Urothelium cell line (cell line): ENCODE measurements at places on chromosomes 1 and 21.

- DNase-seq: no peak
Observed at GRCh38 chr21:41604583-41605041, 96.7 kb upstream of the TMPRSS2 start.

GRCh38 chr1:50332941-50333594, 90.2 kb downstream of the DMRTA2 start:
- peak; percentile 48 for DNase-seq

- no peak for DNase-seq
Observed at GRCh38 chr1:192846950-192847349, 38.1 kb downstream of the RGS2 start.

DNA sequence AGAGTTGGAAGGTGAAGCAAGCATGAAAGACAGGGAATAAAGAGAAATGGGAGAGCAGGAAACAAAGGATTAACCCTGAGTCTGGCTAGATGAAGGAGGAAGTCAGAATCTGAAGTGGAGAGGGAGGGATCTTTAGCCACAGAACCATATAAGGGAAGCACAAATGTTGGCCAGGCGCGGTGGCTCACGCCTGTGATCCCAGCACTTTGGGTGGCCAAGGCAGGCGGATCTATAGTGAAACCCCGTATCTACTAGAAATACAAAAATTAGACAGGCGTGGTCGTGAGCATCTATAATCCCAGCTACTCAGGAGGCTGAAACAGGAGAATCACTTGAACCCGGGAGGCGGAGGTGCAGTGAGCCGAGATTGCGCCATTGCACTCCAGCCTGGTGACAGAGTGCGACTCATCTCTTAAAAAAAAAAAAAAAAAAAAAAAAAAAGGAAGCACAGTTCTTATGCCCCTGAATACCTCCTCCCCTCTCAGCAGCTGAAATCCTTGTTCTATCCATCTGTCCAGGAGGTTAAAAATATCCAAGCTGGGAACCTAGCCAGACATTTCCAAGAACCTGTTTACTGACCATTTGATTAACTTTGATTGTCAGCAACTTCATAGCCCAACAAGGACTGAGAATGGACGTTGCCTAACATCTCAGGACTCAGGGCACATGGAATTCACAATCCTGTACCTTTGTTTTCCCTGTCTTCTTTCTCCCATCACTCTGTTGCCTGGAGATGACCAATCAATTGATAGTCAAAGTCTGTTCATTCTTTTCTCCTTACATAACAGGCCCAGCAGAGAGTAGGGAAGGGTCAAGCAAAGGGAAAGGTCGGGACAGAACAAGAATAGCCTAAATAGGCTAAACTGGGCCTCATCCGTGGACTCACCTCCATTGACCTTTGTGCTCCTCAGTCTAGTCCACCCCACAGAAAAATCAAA, 10.6 kb downstream of the TXNIP start:
- no peak for DNase-seq

- no peak for DNase-seq
Observed at GRCh38 chr1:232503497-232503896, 126.4 kb downstream of the SIPA1L2 start.

DNA sequence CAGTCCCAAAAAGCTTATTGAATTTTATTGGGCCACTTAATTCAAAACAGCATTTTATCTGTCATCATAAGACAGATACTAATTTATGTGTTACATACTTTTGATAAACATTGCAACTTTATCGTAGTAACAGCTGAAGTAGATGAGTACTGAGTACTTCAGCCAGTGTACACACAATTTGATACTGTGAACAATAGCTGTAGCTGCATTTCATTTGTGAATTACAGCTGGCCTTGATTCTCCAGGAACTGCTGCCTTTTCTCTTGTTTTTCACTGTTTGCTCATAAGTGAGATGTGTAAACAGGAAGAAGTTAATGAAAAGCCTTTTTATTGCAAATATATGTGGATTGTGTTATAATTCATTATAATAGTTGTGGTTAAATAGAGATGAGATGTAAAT, 10.2 kb downstream of the UAP1 start:
- no peak for DNase-seq

DNA sequence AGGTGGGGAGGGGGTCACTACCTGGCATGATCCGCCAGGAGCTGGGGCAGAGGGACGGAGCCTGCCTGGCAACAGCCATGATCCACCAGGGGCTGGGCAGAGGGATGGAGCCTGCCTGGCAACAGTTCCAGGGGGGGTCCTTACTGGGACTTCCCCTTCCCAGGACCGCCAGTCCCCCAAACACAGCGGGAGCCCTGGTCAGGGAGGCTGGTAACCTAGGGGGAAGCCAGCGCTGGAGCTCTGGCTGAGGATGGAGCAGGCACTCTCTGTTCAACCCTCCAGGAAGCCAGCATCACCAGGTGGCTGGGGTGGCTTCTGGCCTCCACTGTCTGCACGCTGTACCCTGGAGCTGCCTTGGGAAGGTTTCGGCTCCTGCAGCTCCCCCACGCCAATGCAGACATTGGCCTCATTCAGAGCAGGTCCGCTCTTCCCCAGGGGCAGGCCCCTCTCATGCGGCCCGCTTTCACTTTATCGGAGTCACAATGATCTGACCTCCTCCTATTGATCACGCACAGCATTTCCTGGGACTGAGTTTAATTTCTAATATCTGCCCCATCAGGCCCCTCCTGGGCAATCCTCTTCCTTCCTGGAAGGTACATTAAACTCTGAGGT, 68.4 kb upstream of the ABCG1 start:
- no peak for DNase-seq

DNA sequence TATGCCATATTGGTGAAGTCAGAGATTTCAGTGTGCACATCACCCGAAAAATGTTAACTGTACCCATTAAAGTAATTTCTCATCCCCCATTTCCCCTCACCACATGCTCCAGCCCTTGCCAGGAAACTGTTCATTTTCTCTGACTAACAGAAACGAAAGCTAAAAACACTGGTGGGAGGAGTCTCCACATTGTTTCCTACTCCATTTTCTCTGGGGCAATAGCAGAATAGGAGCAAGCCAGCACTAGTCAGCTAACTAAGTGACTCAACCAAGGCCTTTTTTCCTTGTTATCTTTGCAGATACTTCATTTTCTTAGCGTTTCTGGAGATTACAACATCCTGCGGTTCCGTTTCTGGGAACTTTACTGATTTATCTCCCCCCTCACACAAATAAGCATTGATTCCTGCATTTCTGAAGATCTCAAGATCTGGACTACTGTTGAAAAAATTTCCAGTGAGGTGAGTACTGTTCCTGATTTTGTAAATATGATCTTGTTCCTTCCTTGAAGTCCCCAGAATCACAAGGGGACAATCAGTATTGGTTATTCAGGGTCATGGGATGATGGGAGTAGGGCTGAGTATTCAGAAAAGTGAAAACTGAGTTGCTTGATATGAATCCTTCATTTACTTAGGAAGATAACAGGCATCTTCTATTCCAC, at the start of gene IFI16:
TSS of gene IFI16 (plus strand) at position 204 of the 658 bp plus-strand sequence. CDS start 4,774 bp downstream, outside the sequence.
- peak; percentile 63 for DNase-seq
